Smooth muscle cell of the brain vasculature (primary cell): ENCODE measurements at places on chromosomes 13 and 19.

GRCh38 chr19:36423925-36424324 lies 5.5 kb upstream of the ZFP82 start:
- DNase-seq, result no peak

GRCh38 chr19:49342291-49342721 lies 7.1 kb downstream of the CD37 start:
- DNase-seq, result no peak

- no peak for DNase-seq
Observed at GRCh38 chr19:51016798-51017683, 2.5 kb downstream of the KLK10 start.

GRCh38 chr19:5993648-5994358 lies 15.9 kb upstream of the RANBP3 start:
- DNase-seq, result no peak

- DNase-seq, result no peak
Observed at GRCh38 chr13:36513266-36513665, 81.0 kb downstream of the CCNA1 start.

DNA sequence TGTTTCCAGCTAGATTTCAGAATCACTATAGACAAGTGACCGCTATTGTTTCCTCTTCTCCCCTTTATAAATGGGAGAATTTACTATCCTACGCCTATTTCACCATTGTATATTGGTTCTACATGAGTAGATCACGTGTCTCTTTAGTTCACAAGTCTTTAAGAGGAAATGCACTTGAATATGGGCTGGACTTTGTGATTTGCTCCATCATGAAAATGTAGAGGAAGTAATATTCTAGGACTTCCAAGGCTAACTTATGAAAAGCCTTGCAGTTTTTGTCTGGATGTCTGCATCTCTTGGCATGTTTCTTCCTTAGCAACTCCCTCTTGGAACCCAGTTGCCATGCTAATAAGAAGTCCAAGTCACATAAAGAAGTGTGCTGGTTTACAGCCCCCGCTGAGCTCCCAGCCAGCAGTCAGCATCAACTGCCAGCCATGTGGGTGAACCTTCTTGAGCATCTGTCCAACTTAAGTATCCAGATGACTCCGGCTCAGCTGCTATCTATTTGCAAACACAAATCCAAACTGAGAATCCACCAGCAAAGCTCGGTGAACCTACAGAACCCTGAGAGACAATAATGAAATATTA lies 4.8 kb upstream of the FBXL3 start:
- DNase-seq, result no peak

GRCh38 chr13:94999871-95000270 lies 287.5 kb upstream of the SOX21 start:
- no peak for DNase-seq

- no peak for DNase-seq
Observed at GRCh38 chr13:40026174-40026585, 370.7 kb downstream of the COG6 start.

GRCh38 chr19:37973666-37974065 lies 66.7 kb downstream of the SIPA1L3 start:
- no peak for DNase-seq

GRCh38 chr19:55491546-55492360 lies 3.5 kb downstream of the SSC5D start:
- no peak for DNase-seq

- DNase-seq, result no peak
Observed at GRCh38 chr19:12937093-12937926, 1.1 kb upstream of the CALR start.

GRCh38 chr19:57443121-57443696 lies 8.1 kb downstream of the ZNF749 start:
- DNase-seq, result no peak

DNA sequence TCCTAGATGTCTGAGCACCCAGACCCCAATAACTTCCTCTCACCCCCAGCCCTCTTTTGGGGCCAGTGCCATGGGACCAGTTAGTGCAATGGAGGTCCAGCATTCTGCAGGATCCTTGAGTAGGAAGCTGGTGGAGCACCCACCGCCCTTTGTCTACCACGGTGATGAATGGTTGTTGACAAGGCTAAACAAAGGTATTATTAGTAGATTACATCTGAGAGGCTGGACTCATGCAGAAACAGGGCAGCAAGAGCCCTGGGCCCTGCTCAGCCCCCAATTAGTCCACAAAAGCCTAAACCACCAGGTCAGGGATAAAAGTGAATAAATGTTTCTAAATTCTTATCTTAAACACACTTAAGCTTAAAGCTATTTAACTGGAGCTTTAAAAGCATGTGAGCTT lies 196.5 kb upstream of the TSHZ3 start:
- DNase-seq, result no peak

- DNase-seq, result no peak
Observed at GRCh38 chr13:113657851-113658741, at the start of gene ATP4B. Gene ATP4B (minus strand): TSS chr13:113658198. CDS start chr13:113658144, 54 bp downstream.

DNA sequence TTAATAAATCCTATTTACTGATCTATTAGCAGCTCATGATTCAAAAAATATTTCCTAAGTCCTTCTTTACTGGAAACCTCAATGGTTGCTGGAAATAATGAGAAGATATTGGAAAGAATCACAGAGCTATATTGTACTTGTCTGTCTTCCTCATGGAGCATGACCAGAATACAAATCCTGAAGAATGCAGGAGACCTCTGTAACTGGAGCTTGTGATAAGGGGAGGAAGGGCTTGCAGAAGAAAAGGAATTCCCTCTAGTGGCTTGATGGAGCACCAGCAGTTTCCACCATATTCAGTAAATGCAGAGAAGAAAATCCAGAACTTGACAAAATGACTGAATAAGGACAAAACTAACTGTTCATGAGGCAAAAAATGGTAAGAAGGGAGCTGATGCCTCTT lies 1333.1 kb downstream of the EFNB2 start:
- DNase-seq, result peak; percentile 18

DNA sequence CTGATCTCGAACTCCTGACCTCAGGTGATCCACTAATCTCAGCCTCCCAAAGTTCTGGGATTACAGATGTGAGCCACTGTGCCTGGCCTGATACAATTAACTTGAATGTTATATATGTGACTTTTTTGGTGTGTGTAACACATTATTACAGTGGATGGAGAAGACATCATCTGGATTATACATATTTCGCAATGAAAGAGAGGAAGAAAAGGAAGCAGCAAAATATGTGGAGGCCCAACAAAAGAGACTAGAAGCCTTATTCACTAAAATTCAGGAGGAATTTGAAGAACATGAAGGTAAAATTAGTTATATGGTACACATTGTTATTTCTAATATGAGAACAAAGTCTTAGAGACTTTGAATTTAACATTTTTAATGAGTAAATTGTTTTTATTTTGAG lies 55.5 kb downstream of the BRCA2 start:
- DNase-seq, result no peak

DNA sequence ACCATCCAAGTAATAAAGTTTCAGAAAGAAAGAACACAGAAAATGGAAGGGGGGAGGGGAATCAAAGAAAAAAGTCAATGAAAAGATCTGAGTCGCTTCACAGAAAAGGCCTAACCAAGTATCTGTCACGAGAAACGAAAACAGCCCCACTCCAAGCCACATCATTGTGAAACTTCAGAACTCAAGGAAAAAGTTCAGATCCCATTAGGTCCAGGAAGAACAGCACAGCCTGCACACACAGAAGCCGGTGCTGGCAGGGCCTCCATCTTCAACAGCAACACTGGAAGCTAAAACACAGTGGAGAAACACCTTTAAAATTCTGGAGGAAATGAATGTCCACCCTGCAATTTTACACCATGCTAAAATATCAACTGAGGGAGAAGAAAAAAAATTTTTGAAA lies 8.0 kb downstream of the STK24 start:
- no peak for DNase-seq

DNA sequence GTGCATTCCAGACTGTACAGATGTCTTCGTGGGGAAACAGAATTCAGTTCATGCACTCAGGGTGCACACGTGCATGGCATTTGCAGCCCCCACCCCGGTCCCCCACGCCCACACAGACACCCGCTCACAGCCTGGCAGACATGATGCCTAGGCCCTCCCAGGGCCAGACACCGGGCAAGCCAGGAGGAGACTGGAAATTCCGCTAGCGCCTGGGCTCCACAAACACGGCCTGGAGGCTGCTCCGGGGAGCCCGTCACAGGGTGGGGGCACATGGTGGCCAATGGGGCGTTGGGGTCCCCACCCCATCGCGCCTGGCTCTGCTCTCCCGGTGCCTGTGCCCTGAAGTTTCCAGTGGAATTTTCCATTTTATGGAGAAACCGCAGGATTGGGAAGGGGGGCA lies 3.6 kb downstream of the CILP2 start:
- no peak for DNase-seq

- DNase-seq, result no peak
Observed at GRCh38 chr19:1153891-1154730, 20.0 kb downstream of the SBNO2 start.

DNA sequence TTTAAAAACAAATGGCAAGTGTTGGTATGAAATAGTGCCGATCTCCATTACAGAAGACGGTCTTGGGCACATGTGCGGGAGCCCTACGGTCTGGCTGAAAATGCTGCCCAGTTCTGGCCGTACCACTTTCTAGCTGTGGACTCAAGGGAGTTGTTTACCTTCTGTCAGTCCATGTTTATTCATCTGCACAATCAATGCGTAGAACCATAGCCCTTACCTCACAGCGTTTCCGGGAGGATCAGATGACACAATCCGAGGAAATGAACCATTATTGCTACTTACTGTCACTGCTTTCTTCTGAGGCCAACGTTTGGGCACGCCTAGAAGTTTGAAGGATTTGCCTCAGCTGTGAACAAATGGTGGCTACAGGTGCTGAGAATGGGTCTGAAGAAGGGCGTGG lies 31.2 kb downstream of the GADD45B start:
- no peak for DNase-seq

GRCh38 chr13:47409778-47410177 lies 512.9 kb upstream of the HTR2A start:
- DNase-seq, result no peak

GRCh38 chr19:12932392-12933286 lies 872 bp downstream of the FARSA start:
- no peak for DNase-seq

- DNase-seq, result no peak
Observed at GRCh38 chr13:47146136-47146535, 249.3 kb upstream of the HTR2A start.

DNA sequence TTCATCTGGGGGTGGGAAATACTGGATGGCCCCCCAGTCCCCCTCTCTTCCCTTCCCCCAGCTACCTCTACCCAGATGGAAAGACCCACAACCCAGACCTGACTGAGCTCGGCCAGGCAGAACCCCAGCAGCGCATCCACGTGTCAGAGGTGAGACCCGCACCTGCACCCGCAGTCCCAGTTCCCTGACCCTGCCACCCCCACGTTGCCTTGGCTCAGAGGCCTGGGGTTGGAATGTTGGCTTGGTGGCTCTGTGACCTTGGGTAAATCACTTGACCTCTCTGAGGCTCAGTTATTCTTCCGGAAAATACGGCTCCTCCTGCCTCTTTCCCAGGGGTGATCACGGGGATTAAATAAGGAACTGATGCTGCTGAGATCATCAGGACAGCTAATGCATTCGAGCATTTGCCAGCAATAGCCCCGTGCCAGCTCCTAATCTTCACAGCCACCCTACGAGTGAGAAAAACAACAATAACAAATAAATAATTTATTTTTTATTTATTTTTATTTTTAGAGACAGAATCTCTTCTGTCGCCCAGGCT lies 12.3 kb downstream of the CBLC start:
- DNase-seq, result no peak

DNA sequence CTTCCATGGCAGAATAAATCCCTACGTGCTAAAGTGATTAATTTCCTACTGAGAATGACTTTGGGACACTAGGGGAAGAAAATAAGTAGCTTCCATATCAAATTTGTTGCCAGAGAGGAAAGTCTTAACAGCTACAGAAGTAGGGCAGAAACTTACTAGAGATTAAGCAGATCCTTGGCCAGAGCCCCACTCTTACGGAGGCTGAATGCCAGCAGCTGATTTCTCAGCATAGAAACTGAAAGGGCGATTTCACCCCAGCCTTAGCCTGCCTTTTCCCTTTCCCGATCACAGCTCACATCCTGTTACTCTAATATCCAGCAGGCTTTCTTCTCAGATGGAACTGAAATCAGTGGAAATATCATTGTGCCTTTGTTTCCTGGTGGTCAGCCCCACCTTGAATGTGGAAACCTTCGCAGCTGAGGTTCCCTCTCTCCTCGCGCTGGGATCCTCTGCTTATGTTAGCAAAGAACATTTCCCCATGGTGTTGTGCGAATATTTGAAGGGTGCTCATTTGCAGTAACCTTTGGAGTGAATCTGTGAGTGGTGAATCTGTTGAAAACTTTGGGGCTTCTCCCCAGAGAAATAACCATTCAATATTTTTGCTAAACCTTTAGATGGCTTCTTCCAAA lies 8.4 kb downstream of the FAM124A start:
- peak; percentile 13 for DNase-seq

- no peak for DNase-seq
Observed at GRCh38 chr13:96032717-96033116, 20.5 kb downstream of the UGGT2 start.

- no peak for DNase-seq
Observed at GRCh38 chr19:43311706-43312105, 41.8 kb upstream of the CD177 start.

- DNase-seq, result no peak
Observed at GRCh38 chr13:91072486-91072885, 275.0 kb upstream of the MIR17HG start.

DNA sequence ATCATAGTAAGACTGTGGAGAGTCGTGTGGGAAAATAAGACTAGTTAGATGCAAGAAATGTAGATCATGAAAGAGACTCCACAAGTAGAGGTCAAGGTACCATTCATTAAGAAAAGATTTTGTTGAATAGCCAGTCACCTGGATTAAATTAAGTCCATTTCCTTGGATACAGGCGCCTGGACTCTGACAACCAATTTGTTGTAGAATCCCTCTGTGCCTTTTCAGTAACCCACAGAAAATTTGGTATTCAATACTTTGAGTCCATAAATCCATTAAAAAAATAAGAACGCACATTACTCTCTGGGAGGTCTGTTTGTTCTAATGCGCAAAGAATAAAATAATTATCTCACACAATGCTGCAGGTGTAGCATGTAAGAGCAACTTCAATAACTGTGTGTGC lies 469.4 kb downstream of the KLF12 start:
- DNase-seq, result no peak

- DNase-seq, result no peak
Observed at GRCh38 chr13:72072261-72072660, 205.3 kb upstream of the DACH1 start.

- no peak for DNase-seq
Observed at GRCh38 chr13:36533806-36534205, 101.5 kb downstream of the CCNA1 start.

GRCh38 chr19:4576016-4576933 lies 16.8 kb upstream of the SEMA6B start:
- DNase-seq, result peak; percentile 32

- DNase-seq, result no peak
Observed at GRCh38 chr13:56501750-56502149, 639.0 kb upstream of the PRR20A start.
